ENCODE measurements at places on chromosomes 3 and 15.

DNA sequence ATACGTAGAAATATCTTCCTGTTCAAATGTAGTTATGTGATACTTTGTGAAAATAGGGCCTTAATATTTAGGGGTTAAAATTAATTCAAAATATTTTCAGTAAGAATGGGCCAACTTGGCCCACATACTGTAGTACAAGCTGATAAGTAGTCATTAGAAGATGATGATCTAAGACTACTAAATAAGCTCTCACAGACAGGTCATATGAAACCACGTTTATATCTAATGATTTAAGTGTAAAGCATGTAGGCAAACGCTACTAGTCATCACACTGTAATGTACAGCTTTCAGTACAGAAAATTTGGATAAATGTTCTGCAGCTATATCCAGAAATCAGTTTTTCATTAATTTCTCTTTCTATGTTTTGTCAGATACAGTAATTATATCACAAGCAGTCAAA is 228.6 kb downstream of the UBE2E2 start:
- DNase-seq, result no peak

DNA sequence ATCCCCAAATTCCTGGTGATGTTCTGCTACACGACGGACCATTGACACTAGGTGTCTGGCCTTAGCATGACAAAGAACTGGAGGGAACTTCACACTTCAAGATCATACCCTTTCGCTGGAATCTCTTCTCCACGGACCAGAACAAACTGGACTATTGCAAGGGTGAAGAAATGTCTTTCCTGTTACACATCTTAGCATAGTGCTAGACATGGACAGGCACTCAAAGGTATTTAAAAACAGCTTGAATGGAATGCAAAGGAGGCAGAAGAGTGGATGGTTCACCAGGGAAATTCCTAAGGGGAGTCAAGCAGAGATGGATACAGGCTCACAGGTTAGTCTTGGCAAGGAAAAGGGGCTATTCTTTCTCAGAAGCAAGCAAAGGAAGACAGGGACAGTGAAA is 33.5 kb upstream of the PDZRN3 start:
- DNase-seq, result no peak

DNA sequence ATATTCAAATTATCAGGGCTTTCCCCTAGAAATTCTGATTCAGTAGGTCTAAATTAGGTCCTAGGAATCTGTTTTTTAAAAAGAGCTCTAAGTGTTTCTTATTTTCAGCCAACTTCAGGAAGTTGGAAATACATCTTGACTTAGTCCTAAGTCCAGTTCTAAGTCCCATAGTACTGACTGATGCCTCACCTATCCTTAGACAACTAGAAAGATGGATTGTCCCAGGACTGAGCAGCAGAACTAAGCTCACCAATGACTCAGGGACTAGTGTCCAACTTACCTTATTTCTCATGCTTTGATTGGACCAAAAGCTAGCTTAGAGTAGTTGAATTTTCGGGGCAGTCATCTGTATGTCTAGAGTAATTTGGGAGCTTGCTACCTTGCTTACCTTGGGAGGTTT is 26.2 kb upstream of the C3orf38 start:
- DNase-seq, result no peak

- no peak for DNase-seq
These were observed 18.1 kb downstream of the LNP1 start for GRCh38 chr3:100419406-100419805.

DNA sequence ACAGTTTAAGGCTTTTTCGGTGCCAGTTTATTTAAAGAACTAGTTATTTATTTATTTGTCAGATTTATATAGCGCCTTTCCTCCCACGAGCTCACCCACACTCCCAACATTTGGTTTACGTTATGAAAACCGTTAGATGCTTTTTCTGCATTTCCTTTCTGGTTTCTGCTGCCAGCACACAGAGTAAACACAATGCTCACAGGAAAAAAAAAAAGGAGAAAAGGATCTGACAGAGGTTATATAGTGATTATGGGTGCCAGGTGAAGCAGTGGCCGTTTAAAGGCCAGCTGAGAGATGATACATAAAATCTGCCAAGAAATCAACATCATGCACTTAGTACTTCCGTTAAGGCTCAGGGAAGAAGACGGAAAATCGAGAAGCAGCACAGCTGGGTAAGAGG is 37.9 kb downstream of the ETV5 start:
- no peak for DNase-seq

GRCh38 chr15:87450314-87450713 is 806.2 kb downstream of the NTRK3 start:
- no peak for DNase-seq

- DNase-seq, result no peak
These were observed 427.9 kb upstream of the RASGRP1 start for GRCh38 chr15:38992506-38992905.

DNA sequence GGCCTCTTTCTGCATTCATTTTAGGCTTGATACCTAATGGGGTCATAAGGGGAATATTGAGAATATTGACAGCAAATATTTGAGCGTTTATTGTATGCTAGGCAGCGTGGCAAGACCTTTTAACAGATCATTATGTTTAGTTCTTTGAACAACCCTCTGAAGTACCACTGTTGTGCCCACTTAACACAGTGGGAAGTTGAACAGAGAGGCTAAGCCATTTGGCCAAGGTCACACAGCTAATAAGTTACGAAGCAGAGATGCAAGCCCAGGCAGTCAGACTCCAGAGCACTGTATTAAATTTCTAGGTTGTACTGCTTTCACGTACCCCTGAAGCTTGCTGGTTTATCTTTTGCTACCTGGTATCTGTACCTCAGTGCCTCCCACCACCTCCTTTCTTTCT is 1.1 kb downstream of the RAB7A start:
- DNase-seq, result no peak

Data from activated T-cell treated with anti-CD3 and anti-CD28 coated beads for 48 hours (primary cell).